ENCODE measurements at places on chromosomes 7 and 10.

GRCh38 chr10:102003541-102003940 lies 52.4 kb downstream of the ARMH3 start:
- DNase-seq, result no peak

- no peak for DNase-seq
These were observed 255.1 kb downstream of the OTUD1 start for GRCh38 chr10:23693925-23694324.

GRCh38 chr10:96524741-96525140 lies 11.0 kb upstream of the TLL2 start:
- DNase-seq, result no peak

DNA sequence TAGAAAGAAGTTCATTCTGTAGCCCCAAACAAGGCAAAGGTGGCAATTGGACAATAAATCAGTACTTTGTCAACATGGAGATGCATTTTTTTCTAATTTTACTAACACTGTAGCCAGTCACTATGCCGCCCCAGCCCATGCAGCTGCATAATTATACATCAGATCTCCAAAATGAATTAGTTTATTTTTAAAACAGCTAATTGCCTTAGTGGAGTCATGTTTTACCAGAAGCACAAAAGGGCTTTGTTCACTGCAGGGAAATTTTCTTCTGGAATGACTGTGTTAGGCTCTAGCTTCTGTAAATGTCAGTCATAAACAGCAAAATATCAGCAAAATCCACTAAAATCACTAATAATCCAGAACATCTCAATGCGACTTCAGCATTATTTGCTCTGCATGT lies 20.1 kb upstream of the HDAC9 start:
- DNase-seq, result no peak

- DNase-seq, result no peak
These were observed 63.4 kb downstream of the C10orf105 start for GRCh38 chr10:71656220-71656619.

DNA sequence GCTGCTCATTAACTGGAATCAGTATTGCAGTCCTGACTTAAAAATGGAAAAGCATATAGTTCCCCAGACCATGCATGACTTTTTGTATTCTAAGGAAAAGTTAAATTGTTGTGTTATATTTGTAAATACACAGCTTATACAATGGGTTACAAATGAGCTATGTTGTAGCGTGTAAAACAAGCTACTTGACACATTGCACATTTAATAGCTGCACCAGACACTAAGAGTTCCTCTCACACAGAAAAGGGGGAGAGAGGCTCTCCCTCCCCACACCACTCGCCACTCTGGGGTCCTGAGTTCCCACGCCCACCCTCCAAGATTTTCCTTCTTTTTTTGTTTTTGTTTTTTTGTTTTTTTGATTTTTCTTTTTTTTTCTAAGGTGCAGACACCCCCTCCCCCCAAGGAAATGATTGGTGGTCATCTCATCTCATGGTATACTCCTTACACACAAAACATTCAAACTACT lies 6.3 kb downstream of the KLF6 start:
- no peak for DNase-seq

- no peak for DNase-seq
These were observed 34.6 kb downstream of the MALSU1 start for GRCh38 chr7:23333671-23334246.

GRCh38 chr10:111773950-111774349 lies 409.6 kb downstream of the GPAM start:
- DNase-seq, result no peak

DNA sequence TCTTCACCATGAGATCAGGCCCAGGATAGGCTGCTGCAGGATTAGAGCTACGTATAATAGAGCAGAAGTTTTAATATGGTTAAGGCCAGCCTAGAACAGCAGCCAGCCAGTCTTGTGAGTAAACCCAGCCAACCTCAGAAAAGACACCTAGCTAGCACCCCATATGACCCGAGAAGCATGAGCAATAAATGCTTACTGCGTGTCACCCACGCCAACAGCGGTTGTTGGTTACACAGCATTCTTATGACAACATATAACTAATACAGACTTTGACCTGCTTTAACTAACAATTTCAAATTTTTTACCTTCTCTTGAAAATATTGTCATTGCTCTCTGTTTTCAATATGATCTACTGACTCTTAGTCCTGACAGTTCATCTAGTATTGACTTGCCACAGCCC lies 105.7 kb downstream of the HBP1 start:
- DNase-seq, result no peak

DNA sequence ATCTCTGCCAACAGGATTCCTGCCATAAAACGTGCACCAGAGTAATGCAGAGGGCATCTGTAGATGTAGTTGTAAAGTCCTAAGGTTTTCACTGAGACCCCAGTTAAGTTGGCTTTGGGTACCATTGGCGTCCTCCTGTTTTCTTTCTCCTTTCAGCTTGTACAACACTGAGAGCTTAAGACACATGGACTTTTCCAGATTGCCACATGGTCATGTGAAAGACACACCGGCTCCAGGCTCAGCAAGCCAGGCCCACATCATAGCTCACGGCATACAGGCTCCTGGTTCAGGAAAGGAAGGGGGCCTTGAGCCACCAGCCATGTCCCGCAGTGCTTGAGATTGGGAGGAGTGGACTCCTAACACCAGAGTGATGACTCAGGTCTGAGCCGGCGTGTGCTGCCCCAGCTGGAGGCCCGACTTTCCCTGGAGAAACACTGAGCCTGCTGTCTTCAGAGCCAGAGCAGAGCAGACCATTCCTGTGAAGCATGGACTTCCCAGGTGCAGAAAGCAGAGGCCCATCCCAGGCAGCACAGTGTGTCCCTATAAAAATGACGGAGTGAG lies 252.7 kb downstream of the PRPF18 start:
- DNase-seq, result no peak

- no peak for DNase-seq
These were observed 115.2 kb downstream of the TCERG1L start for GRCh38 chr10:131196176-131196885.

GRCh38 chr10:8319704-8320103 lies 265.2 kb downstream of the GATA3 start:
- no peak for DNase-seq

DNA sequence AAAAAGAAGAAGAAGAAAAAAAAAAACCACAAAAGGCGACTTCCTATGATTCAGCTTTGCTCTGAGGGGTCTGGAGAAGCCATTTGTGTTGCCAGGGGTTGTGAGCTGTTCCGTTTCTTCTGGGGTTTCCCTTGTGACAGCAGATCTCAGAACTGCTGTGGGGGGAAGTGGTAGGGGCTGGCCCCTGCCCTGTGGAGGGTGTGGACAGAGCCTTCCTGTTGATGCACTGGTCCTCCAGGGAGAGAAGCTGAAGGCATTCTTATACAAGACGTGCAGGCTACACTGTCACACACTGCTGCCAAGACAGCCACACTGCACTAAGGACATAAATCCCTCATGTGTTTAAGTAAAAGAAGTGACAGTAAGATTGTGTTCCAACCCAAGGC lies 17.3 kb upstream of the CSGALNACT2 start:
- DNase-seq, result no peak

DNA sequence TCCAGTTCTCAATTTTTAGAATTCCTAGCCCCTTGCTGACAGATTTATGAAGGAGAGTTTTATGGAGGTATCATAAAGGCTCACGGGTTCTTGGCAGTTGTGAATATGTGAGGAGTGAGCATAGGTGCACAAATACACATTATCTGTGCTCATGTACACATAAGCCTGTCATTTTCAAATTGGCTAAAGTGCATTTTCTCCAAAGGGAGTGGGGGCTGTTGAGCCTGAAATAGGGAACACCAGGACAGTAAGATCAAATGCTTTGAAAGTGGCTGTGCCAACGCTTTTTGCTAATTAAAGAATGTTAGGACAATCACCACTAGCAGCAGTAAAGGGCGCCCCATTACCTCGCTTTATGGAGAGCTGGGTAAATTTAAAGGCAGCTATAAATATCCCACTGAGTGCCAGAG lies 8.3 kb upstream of the LRRC4 start:
- DNase-seq, result no peak

DNA sequence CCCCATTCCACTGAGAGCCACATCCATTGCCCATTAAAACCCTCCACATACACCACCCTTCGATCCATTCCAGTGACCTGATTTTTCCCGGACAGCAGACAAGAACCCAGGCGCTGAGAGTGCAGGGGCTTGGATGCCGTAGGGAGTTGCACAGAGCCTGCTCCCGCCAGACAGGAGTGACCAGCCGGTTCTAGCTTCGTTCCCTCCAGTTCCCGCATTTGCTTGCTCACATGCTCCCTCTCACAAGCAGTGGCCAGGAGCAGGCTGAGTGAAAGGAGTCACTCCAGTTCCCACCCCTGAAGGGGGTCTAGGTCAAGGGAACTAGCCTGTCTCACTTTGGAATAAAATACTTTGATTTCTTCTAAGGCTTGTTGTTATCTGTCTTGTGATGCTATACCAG lies 119.5 kb downstream of the SKIDA1 start:
- DNase-seq, result no peak

GRCh38 chr7:140691376-140692045 lies 5.0 kb upstream of the NDUFB2 start:
- no peak for DNase-seq

DNA sequence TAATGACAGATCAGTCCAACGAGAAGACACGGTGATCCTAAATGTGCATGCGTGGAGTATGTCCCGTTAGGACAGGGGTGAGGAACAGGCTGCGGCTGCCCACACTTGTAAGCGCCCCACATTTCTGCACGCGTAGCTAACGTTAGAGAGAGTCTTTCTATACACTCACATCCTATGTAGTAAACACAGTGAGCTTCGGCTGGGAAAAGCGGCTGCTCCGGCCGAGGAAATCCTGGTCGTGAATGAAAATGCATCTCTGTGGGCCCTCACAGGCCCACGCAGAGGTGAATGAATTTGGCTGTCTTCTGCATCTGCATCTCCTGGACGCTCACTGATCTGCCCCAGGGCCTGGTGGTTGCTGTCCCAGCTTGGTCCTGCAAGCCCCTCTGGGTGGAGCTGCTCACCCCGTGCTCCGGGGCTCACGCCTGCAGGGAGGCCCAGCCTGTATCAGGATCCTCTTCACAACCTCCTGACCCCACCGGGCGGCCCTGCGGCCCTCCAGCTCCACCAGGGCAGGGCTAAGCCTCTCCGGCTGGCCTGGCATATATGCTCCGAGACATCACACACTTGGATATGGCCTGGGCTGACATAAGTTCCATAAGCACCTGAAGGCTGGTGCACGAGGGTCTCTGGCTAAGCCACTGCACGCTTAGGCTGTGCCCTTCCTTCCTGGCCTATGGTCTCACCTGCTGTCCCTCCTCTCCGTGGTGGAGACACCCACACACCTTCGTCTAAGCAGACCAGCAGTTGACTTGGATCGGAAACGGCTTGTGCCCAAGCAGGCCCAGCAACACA lies 117.9 kb upstream of the DIP2C start:
- no peak for DNase-seq

DNA sequence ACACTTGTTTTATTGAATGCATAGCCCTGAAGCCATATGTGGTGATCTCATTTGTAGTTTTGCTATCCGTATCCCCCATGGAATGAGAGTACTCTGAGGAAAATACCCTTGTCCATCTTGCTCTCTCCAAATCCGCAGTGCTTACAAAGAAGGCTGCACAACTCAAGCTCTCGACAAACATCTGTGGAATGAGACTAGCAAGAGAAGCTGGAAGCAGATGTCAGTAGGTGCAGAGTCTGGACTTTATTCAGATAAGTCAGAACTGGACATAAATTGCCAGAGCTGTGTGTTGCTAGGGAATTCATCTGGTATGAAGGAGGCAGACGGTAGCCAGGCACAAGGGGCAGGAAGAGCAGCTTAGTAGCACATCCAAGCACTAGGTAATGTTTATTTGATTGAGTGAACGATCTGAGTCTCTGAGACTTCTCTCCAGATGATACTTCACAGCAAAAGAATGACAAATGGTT lies 1046.2 kb downstream of the XPNPEP1 start:
- DNase-seq, result no peak

Data from hematopoietic multipotent progenitor cell treated with erythropoietin and hydrocortisone succinate and interleukin-3 and kit ligand, for 17 days (in vitro differentiated cells).